ENCODE measurements at places on chromosomes 11 and 22.
A peak's percentile ranks its signal among the peaks of the same experiment; 100 is the strongest.

- DNase-seq, result no peak
Observed at GRCh38 chr22:44406341-44407170, 91.5 kb downstream of the RTL6 start.

DNA sequence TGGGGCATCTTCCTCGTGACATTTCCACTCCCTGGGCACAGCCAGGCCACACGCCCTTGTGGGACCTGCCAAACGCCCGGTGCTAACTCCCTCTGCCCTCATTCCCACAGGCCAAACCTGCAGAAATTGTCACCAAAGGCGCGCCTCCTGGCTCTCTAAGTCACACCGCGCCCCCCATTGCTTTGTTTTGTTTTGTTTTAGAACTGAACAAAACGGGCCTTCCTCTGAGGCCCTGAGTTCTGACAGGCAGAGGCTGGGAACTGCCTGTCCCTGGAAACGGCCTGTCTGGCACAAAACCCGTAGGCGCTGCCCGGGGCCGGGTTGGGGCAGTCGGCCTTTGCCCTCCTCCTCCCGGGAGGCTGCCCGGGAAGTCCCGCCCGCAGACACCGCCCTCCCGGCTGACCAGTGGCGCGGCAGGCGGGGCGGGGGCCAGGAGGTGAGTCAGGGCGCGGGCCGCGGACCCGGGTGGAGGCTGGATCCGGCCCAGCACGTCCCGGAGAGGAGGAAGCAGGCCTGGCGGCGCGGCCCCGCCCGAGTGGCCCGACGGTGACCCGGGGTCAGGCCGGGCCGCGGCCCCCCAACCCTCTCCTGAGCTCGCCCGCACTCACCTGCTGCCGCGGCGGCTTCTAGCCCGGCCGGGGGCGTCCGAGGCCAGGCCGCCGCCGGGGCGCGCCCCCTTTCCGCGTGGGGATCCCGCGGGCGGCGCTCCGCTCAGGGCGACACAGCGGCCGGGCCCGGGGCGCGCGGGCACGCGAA is 465 bp downstream of the SUN2 start:
- peak; percentile 66 for DNase-seq

DNA sequence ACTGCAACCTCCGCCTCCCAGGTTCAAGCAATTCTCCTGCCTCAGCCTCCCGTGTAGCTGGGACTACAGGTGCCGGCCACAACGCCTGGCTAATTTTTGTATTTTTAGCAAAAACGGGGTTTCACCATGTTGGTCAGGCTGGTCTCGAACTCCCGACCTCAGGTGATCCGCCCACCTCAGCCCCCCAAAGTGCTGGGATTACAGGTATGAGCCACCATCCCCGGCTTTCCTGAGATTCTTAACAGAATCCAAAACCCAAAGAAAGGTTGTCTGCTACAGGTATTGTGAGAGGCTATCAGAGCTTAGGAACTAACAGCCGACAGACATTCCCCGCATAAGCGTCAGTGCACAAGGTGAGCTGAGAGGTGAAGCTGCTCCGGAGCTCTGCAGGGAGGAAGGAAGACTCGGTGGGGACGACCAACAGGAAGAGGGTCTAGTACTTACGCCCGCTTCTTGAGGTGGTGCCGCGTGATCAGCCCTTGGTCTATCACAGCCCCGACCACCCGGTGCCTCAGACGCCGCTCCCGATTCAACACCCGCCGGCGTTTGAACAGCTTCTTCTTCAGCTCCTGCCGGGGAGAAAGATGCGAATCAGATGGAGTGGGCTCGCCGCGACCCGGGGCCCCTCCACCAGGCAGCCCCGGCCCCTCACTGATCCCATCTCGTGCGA is 470 bp downstream of the C11orf98 start:
- DNase-seq, result no peak

DNA sequence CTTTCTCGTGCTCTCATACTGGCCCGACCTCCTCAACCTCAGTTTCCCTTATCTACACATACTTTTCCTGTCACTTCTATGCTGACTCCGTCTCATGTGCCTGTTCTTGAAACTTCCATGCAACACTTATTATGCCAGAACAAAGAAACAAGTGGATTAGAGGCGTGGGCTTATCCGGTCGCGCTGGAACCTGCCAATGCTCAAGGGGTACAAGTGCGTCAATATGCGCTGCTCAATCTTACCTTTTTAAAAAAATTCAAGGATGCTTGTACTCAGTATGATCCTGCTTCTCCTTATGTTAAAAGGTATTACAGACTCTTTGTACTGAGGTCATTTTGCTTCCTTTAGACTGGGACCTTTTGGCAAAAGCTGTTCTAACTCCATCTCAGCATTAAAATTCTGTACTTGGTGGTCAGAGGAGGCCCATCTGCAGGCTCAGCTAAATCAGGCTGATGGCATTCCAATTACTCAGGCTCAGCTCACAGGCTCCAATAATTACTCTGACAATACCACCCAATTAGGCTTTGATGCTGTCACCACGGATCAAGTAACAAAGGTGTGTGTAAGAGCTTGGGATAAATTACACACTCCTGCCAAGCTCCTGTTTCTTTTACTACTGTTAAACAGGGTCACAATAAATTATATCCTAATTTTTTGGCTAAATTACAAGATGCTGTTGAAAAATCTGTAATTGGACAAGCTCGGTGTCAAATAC is 26.3 kb upstream of the ALDH3B2 start:
- DNase-seq, result no peak

DNA sequence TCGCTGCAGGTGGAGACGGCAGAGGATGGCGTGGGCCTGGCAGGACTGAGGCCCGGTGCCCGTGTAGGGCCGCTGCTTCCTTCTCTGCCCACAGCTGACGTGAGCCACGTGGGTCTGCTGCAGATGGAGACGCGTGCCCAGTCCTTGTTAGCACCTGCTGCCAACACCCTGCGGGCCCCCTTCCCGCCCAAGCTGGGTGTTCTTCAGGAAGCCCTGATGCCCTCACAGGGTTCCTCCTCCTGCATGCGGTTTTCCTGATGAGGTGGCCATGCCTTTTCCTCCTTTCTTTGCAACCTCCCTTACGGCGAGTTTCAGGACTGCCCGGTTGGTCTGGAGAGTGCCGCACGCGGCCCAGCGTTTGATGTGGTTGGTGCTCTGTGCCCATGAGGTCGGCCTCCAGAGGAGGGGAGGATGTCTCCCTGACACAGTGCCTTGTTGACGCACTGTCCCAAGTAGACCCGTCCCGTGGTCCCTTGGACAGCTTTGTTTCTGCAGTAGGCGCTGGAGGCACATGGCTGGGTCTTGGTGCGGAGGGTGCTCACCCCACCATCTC is 44.7 kb downstream of the AP2A2 start:
- DNase-seq, result no peak

- no peak for DNase-seq
Observed at GRCh38 chr11:1499899-1500298, 13.3 kb upstream of the MOB2 start.

GRCh38 chr11:120517801-120518291 is 6.3 kb downstream of the GRIK4 start:
- no peak for DNase-seq

DNA sequence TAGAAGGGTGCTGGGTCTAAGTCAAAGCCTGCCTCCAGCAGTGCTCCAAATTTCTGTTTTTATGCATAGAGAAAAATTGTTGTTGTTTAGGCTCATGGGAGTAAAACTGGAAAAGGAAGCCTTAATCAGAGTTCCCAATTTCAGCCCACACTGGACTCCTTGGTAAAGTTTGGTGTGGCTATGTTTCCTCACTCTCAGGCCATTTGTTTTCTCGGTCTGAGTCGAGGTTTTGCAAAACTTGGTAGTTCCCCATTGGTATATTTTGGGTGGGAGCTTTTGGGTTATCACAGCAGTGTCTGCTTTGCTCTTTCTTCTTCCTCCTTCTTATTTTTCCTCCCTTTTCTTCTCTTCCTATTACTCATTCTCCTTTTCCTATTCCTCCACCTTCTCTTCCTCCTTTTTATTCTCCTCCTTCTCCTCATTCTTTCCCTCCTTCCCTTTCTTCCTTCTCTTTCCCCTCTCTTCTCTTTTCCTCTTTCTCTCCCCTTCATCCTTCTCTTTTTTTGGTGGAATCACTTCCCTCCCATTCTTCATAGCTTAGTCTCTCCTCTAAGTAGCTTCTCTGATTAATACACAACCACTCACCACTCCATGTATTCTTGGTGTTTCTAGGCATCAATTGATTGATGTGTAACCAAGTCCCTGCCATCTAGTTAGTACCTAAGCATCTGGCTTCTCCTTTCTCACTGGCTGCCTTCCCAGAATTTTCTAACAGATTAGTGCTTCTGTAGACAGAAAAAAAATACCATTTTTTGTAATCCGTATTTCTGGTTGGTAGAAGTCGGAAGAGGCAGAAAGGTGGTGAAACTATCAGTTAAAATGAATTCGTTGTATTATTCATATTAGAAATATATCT is 10.1 kb downstream of the SLC5A1 start:
- no peak for DNase-seq

DNA sequence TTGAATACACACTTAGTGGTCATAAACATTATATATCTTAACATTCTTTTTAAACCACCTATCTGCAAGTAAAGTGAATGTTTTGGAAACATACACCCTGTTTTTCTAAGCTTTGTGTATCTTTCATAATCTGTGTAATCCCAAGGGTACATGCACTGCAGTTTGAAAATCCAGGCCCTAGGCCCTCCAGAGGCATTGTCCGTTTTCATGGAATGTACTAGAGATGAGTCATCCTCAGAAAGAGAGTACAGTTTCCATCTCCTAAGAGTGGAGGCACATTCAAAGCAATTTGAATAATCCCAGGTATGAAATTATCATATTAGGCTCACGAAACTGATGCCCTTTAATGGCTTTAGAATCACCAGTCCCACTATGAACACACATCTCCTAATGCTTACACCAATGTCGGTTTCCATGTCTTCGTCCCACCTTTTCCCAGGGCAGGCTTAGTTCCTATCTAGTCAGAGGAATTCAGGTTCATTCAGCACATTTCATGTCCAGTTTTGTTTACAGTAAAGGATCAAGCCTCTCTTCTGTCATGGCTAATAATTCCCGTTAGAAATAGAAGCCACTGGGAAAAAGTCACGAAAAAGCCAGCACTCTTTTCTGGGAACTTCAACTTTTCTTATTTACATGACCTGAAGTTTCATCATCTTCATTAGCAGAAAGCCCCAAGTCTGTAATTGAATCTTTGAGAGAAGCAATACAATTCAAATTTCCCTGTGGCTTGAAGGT is 39.5 kb upstream of the CD44 start:
- no peak for DNase-seq

DNA sequence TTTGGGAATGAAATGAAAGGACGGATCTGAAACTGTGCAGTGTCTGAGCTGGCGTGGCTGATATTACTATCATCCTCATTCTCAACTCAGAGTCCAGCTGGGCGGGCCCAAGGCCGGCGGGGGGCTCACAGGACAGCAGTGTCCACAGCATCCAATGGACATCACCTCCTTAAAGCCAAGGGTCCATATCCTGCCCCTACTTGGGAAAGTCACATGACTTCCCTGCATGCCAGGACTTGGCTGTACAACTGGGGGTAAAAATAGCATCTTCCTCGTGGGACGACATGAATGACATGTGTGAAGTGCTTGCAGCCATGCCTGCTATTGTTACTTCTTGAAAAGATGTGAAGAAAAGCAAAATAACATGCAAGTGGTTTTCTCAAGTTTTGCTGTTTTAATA is 82.3 kb downstream of the TRMU start:
- no peak for DNase-seq

DNA sequence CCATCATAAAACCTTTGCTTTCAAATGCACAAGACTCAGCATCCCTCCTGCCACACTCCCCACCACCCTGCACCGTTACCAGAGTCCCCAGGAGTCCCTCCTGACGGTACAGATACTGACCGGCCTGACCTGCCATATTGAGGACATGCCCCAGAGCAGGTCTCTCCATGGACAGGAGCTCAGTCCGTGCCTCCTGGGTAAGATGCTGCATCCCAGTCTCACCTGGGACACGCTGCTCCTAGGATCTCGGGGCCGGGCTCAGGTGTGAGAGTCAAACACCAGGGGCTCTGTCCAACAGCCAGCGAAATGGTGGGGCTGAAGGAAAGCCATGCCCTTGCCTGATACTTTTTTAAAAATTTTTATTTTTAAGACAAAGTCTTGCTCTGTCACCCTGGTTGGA is 328.3 kb downstream of the SHANK2 start:
- no peak for DNase-seq

DNA sequence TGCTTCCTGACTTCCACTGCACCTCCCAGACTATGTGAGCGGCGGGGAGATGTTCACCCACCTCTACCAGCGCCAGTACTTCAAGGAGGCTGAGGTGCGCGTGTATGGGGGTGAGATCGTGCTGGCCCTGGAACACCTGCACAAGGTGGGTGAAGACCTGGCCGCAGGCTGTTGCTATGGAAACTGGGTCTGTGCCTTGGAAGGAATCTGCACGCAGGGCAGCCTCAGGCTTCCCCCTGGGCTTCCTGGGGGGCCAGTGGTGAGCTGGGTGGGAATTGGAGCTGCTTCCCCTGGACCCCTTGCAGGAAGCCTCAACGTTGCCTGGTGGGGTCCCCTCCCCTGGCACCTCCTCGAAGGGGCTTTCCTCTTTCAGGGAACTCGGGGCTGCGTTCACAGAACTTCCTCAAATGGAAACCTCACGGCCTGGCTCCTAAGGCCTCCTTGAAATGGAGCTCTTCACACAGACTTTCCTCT is 1.5 kb downstream of the RPS6KA4 start:
- DNase-seq, result no peak

DNA sequence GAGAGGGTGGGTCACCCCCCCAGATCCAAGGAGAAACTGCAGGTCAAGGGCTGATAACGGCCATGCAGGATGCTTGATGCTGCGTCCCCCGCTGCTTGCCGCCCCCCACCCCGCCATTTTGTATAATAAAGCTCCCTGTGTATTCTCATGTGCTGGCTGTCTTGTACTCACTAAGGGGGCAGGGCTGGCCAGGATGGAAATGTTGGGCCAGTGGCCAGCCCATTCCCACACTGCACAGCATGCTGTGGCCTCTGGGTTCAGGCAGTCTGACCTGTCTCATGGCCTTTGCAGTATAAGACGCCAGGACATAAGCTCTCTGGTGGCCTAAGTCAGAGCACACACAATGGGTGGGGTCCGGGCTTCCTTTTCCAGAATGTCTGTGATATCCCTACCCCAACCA is 421 bp upstream of the PRR33 start:
- DNase-seq, result no peak

DNA sequence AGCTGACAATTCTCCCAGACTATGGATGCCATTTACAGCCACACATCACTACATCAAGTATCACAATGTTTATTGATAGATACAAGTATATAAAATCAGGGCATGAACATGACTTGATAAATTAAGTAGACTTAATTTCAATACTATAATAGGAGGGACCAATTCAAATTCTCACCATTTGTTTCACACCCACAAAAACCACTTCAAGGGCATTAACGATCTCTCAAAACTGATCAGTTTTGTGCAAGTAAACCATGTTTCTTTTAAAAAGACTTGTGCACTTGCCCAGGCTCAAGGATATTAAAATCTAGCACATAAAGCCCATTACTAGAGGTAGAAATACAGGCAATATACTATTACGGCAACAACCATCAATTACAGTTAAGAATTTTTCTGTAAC is 11.7 kb downstream of the EIF4G2 start:
- no peak for DNase-seq

GRCh38 chr22:23145878-23146470 is 697 bp downstream of the RAB36 start:
- no peak for DNase-seq

- DNase-seq, result peak; percentile 61
Observed at GRCh38 chr22:20549232-20549841, 41.9 kb downstream of the MED15 start.

Measured in stimulated activated naive CD4-positive, alpha-beta T cell (primary cell).